ENCODE measurements at places on chromosomes 7 and 10.
A peak's percentile ranks its signal among the peaks of the same experiment; 100 is the strongest.

DNA sequence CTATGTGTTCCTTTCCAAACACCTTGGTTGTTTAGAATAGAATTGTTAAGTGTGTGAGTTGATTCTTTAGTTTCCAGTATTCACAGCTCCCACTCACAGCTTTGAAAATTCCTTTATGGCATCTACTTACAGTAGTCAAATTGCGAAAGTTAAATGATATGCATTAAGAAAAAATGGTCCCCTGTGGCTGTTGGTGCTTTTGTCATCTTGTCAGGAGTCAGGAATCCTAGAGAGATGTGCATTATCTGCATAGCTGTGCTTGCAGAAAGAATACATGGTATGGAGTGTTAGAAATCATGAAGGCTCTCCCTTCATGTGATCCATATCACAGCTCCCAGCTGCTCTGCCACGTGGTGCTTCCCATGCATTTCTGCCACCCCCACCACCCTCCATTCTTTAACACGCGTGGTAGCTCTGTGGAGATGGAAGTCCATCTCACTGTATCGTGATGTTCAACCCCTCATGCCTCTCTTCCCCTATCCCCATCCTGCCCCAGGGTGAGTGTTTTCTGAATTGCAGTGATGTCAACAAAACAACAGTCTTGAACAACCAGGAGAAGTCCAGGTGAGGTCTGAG lies 29.2 kb upstream of the CTTNBP2 start:
- no peak for DNase-seq

DNA sequence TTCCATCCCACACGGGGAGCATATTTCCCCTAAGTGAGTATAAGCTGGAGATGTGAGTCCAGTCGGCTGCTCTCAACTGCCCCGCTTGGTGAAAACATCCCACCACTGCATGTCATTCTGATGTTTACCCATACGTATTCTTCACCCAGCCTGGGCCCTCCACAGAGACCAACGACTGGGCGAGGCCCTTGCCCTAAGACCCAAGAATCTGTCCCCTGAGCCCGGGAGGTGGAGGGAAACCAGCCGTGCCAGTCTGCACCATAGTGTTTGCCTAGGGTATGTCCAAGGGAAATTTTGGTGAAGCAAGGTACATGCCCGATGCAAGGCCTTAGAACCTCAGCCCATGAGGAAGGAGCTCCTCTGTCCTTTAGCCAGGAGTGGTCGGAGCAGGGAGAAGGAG lies 67.9 kb downstream of the RGS10 start:
- DNase-seq, result no peak

- DNase-seq, result no peak
Measured at GRCh38 chr7:149287622-149288021, 25.6 kb downstream of the ZNF783 start.

- DNase-seq, result no peak
Measured at GRCh38 chr10:72235544-72236279, 19.6 kb upstream of the ASCC1 start.

- no peak for DNase-seq
Measured at GRCh38 chr10:44995914-44996669, 4.6 kb upstream of the ZNF22 start.

DNA sequence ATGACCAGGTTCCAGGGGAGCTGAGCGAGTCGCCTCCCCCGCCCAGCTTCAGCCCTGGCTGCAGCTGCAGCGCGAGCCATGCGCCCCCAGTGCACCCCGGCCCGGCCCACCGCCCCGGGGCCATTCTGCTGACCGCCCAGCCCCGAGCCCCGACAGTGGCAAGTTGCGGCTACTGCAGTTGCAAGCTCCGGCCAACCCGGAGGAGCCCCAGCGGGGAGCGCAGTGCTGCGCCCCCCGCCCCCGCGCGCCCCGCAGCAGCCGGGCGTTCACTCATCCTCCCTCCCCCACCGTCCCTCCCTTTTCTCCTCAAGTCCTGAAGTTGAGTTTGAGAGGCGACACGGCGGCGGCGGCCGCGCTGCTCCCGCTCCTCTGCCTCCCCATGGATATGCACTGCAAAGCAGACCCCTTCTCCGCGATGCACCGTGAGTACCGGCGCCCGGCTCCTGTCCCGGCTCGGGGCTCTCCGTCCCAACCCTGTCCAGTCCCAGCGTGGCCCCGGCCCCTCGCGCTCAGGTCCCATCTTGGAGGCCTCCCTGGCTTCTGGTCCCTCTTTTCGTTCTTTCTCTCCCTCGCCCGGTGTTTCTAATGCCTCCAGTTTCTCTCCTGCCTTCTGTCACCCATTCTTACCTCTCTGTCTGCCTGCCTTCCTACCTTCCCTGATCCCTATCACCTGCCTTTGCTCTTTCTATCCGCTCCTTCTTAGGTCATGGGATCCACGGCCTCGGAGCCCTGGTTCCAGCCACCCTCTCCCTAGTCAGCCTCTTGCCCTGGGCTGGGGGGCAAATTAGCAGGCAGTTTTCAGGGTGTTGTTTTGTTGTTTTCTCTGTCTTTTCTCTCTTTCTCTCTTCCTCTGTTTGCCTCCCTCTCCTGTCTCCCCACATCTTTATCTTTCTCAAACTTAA lies 751 bp downstream of the PAX2 start:
- DNase-seq, result no peak

- DNase-seq, result no peak
Measured at GRCh38 chr10:28928484-28928883, 251.2 kb downstream of the BAMBI start.

DNA sequence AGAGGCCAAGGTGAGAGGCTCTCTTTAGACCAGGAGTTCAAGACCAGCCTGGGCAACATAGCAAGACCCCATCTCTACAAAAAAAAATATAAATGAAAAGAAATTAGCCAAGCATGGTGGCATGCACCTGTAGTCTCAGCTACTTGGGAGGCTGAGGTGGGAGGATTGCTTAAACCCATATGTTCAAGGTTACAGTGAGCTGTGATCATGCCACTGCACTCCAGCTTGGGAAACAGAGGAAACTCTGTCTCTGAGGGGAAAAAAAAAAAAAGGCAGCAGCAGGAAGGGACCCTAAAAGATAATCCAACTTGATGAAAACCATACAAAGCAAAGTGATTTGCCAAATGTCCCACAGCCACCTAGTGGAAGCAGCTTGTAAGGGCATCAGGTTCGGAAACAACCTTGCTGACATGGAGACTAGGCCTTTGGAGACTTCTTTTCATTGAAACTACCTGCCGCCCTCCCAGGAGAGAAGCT lies 15.6 kb upstream of the PBLD start:
- DNase-seq, result peak; percentile 16

DNA sequence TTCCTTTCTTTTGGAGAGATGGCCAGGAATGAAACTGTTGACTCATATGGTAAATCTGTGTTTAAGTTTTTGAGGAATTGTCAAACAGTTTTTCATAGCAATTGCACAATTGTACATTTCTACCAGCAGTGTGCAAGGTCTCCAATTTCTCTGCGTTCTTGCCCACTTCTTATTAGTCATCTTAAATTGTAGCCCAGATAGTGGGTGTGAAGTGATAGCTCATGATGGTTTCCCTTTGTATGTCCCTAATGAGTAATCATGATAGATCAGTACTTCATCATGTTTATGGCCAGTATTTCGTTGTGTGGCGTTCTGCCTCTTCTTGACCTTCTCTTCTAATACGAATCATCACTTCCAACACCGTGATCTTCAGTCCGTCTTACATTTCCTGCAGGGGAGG lies 136.3 kb downstream of the DOCK1 start:
- no peak for DNase-seq

GRCh38 chr7:28190077-28190710 lies 9.6 kb upstream of the JAZF1 start:
- DNase-seq, result no peak

- DNase-seq, result no peak
Measured at GRCh38 chr7:10040674-10041073, 933.0 kb upstream of the PHF14 start.

GRCh38 chr7:158251061-158251965 lies 336.3 kb downstream of the PTPRN2 start:
- DNase-seq, result no peak

DNA sequence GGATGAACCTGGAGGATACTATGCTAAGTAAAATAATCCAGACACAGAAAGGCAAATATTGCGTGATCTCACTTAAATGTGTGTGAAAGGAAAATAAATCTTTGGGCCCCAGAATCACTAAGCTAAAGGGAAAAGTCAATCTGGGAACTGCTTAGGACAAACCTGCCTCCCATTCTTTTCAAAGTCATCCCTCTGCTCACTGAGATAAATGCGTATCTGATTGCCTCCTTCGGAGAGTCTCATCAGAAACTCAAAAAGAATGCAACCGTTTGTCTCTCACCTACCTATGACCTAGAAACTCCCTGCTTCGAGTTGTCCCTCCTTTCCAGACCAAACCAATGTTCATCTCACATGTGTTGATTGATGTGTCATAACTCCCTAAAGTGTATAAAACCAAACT lies 40.1 kb upstream of the LAMB4 start:
- DNase-seq, result no peak

DNA sequence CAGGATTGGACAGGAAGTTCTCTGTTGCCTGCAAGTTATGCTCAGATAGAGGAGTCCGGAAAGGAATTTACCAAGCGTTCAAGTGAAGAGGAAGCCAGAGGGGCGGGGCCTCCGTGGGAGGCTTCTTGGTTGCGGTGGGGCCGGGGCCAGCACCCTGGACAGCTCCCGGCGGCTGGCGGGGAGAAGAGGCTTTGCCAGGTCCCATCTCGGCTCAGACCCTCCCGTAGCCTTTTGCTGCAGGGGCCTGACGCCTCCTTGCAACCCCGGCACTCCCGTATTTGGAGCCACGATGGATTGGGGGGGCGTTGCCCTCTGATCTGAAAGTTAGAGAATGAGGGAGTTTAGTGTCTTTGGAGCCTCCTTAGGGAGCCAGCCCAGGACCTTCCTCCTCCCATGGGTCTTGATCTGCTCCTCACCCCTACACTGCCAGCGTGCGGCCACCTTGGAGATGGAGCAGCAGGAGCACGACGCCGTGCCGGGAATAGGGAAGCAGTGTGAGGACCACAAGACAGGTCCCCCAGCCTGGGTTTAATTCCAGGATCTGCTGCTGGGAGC lies 3.1 kb upstream of the SLC18A3 start:
- DNase-seq, result peak; percentile 53

DNA sequence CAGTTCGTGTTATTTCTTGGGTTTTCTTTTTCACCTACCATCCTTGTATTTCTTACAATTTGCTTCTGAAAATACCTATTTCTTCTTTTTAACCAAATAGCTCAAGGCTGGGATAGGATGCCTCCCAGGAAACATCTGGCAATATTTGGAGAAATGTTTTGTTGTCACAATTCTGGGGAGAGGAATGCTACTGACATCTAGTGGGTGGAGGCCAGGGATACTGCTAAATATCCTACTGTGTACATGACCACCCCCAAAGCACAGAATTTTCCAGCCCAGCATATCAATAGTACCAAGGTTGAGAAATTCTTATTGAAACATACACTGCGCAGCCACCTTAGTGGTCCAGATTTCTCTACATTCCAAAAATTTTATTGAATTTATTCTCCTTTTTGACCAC lies 55.5 kb downstream of the CNTNAP2 start:
- no peak for DNase-seq

DNA sequence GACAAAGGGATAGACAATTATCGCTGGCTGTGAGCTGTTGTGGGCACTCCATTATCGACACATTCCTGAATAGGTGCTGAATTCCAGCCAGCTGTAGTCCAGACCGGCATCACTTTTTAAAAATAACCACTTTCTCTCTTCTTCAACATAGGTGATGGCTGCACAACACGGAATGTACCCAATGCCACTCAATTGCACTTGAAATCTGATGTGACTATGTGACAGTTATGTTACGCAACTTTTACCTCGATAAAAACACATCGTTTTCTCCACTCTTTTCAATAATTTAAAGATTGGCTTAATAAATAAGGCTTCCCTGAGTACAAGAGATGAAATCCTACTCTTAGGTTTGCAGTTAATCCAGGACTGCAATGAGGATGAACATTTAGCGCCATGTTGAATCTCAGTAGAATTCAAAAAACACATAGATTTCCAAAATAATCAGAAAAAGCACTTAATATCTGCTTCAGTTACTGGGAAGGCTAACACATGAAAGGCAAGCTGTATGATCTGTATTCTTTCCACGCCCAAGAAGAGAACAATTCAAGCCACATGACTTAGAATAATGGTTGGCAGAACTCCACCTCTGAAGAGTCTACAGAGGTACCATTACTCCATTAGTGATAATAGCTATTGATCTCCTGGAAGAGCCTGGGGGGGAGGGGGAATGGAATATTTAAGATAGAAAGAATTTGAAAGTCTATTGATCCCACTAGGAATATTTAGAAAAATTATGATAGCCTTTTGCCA lies 3.6 kb downstream of the YWHAG start:
- no peak for DNase-seq

- DNase-seq, result peak; percentile 53
Measured at GRCh38 chr10:3757638-3758490, 27.1 kb downstream of the KLF6 start.

GRCh38 chr10:121449482-121449924 lies 148.7 kb downstream of the FGFR2 start:
- no peak for DNase-seq

DNA sequence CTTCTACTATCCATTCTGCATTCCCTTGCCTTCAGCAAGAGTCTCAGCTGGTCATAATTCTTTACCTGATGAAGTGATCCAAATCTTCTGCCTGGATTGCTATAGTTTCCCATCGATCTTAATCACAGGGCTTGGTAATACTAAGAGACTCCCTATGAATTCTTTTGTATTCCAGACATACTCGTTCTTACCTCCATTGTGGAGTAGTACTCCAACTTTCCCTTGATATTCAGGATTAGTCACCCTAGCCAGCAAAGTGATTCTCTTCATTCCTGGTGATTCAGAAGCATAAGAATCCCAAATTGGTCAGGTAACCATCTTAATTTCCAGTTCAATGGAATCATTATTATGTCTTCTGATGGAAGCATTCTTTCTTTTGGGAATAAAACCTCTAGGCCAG lies 96.7 kb downstream of the TWIST1 start:
- DNase-seq, result no peak

DNA sequence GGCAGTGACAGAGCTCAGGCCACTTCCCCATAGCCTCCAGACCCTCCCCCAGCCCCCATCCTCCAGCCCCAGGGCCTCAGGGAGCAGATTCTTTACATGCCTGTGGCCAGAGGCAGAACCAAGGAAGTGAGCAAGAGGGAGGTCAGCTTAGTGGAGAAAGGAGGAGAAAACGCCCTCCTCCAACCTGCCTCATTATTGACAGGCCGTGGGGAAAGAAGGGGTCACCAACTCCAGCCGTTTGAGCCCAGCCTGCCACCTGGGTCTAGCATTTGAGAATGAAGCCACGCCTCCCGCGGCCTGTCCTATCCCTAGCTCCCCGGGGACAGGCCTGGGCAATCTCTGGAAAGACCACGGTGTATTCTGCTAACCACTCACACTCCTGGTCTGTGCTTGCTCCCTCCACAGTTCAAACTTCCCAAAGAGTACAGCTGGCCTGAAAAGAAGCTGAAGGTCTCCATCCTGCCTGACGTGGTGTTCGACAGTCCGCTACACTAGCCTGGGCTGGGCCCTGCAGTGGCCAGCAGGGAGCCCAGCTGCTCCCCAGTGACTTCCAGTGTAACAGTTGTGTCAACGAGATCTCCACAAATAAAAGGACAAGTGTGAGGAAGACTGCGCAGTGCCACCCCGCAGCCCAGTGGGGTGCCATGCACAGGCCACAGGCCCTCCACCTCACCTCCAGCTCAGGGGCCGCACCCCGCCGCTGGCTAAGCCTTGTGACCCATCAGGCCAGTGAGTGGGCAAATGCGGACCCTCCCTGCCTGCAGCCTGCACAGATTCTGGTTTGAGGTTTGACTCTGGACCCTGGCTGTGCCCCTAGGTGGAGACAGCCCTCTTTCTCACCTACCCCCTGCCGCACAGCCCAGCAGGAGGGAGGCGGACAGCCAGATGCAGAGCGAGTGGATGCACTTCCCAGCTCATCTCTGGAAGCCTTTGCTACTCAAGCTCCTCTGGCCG lies 14.3 kb upstream of the TRIM8 start:
- no peak for DNase-seq

- no peak for DNase-seq
Measured at GRCh38 chr10:86968271-86968993, at the start of gene ADIRF. ADIRF (plus strand) TSS chr10:86968482; CDS start chr10:86968545, 63 bp downstream.

Data from stimulated activated CD8-positive, alpha-beta memory T cell treated with anti-CD3 and anti-CD28 coated beads, Interleukin-2, amount 100 ng/mL, for 48 hours (primary cell).